ENCODE measurements at places on chromosomes 13 and 19.

DNA sequence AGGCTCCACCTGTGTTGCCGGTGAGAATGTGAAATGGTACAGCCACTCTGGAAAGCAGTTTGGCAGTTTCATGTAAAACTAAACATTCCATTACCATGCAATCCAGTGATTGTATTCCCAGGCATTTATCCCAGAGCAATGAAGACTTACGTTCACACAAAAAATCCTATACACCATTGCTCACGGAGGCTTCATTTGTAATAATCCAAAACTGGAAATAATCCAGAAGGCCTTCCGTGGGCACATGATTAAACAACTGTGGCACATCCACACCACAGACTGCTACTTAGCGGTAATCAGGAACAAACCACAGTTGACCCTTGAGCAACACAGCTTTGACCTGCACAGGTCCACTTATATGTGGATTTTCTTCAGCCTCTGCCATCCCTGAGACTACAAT lies 339.7 kb downstream of the MTUS2 start:
- no peak for DNase-seq

DNA sequence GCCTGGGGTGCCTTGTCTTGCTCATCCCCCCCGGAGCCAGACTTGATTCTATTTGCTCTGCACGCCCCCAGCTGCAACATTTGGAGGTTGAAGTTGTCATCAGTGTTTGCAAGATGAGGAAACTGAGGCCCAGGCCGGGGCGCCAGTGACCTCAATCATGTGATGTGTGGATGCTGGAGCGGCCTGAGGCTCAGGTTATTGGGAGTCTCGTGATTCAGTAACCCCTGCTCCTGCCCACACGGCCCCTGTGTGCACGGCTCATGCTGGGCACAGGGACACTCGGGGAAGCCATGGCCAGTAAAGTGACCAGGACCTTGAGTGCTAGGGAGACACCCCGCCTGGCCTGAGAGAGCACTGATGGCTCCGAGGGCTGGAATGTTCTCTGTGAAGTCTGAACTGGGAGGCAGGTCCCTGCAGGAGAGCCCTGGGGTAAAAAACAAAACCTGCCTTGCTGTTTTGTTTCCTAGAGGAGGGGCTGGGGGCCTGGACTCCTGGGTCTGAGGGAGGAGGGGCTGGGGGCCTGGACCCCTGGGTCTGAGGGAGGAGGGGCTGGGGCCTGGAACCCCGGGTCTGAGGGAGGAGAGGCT lies 1.9 kb downstream of the FGF21 start:
- DNase-seq, result no peak

DNA sequence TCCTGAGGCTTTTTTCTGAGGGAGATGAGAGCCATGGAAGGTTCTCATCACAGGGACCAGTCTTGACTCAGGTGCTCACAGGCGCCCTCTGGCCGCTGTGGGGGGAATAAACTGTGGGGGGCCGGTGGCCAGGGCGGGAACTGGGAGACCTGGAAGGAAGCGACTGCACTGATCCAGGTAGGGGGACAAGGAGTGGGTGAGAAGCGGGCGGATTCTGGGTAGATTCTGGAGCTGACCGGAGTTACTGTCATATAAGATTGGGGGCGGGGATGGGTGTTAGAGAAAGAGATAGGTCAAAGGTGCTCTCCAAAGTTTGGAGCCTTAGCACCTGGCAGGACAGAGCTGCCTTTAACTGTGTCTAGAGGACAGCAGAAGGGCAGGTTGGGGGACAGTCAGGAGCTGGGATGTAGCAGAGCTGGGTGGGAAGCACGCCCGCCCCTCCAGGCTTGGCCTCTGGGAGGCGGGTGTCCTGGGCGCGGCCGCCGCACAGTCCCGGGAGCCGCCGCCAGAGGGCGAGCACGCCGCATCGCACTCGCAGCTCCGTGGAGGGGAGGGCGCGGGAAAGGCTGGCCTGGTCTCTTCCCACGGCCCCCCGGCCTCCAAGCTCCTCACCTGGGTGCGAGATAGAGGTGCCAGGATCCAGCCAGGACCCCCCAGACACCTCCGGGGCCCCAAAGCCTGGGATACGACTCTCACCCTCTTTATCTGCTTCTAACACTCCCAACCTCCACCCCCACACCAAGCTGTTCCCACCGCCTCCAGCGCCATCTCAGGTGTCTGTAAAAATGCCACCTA lies 4.2 kb upstream of the DAND5 start:
- peak; percentile 84 for DNase-seq

GRCh38 chr19:32489971-32490370 lies 84.4 kb downstream of the DPY19L3 start:
- DNase-seq, result no peak

DNA sequence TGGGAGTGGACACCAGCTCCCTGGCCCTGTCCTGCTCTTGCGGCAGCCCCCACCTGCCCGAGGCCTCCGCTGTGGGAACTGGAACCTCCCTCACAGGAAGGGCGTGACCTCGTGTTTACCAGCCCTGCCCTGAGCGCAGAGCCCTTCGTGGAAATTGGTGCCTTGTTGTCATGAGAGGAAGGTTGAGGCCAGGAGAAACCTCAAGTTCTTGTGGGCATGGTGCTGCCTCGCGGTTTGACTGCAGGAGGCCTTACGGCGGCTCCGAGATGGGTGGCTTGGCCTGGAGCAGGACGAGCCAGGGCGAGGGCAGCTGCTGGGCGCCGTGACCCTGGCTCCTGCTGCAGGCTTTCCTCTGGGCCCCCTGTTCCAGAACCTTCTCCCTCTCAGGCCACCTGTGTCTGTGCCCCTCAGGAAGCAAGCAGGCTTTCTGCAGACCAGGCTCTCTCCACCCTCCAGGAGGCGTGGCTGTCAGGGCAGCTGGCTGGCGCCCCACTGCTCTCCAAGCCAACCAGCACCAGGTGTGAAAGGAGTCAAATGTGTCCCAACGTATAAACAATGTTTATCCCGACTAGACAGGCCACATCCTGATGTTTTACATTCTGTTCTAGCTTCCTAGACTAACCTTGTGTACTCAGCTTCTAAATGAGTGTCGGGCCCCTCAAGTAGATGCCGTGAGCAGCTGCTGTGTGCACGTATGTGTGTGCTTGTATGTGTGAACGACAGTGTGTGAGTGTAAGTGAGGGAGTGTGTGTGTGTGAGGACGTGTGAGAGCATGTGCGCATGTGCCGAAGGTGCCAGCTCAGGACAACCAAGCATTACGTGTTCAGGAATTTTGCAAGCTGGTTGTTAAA lies 10.4 kb upstream of the RASA3 start:
- no peak for DNase-seq

- no peak for DNase-seq
Measured at GRCh38 chr19:21197590-21198295, 55.9 kb downstream of the ZNF431 start.

GRCh38 chr13:33072282-33072681 lies 56.1 kb downstream of the KL start:
- no peak for DNase-seq

DNA sequence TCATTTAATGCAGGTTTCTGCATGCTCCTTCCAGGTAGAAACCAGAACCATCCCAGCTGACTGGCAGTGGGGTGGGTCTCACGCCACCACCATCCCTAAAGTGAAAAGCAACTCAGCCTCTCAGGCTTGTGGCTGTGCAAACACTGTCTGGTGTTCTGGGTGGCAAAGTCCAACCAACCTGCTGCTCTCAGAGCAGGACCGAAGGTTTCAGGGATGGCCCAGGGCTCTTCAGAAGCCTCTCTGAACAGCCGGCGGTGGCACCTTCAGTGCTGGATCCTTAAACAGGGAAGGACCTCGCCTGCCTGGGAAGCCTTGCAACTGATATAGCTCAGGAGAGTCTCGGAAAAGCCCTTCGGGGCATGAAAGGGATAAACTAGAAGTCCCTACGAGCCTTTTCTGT lies 100.8 kb downstream of the COL4A1 start:
- DNase-seq, result no peak

DNA sequence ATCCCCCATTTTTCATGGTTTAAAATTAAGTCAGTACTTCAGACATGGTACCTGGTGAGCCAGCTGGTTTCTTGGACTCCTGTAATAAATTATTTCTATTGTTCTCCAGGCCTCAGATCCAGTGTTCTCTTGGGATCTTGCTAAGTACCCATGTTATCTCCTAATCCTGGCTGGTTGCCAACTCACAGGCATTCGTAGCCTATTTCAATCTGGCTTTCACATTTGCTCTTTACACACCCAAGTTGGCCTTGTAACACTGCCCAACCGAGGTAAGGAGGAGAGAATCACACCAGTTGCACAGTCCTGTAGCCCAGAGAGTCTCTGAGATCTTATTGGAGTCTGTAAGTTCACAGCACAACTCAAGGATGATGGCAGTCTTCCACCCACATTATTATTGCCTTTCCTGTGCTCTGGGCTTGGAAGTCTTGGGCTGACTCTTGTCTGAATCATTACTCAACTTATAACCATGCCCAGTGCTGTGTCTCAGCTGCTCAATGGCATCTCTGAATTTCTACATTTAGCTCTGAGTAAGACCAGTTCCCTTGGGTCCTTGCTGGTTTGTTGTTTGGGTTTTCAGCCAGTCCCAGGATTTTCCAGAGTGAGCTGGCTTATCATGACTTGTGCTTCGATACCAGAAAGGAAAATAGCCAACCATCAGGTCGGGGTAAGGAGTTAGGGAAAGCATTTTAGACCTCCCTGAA lies 76.6 kb upstream of the KLF12 start:
- DNase-seq, result no peak

DNA sequence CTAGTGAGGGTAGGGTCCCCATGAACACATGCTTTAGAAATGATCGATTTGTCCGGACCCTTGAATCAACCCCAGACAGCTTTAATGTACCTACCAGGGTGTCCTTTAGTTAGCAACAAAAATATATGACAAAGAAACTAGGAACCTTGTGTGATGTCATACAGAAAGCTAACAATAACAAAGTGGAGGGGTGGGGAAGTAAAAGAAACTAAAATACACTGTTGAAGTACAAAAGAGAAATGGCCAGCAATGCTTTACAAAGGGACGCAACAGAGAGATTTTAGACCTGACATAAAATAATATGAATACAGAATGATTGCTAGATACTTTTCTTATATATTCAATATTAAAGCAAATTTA lies 40.0 kb downstream of the DZIP1 start:
- no peak for DNase-seq

All from GM12891 (cell line).